ENCODE measurements at places on chromosomes 2 and 18.
A peak's percentile ranks its signal among the peaks of the same experiment; 100 is the strongest.

DNA sequence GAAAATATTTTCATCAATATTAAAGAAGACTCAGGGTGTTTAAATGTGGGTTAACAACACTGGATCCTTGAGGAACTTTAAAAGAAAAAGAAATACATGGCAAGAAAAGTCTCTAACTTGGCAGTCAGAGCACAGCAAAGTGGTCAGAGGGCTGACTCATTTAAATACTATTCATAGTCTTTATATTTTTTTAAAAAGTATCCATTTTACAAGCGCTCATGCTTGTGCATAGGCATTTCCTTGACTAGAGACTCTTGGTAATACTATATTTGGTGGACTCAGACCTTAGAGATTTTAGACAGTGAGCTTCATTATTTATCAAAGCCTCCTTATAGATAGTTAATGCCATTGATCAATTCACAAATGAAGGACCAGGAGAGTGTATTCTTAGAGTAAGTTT is 110.2 kb downstream of the ABCA12 start:
- no peaks in the 10 kb centered on the region for H3K27me3 ChIP-seq
- no peaks in the 10 kb centered on the region for H3K4me1 ChIP-seq
- H3K4me3 ChIP-seq, result no peak overlapping the region
- DNase-seq, result peak; percentile 48
- H3K36me3 ChIP-seq, result no peaks in the 10 kb centered on the region
- H3K27ac ChIP-seq, result no peak overlapping the region

DNA sequence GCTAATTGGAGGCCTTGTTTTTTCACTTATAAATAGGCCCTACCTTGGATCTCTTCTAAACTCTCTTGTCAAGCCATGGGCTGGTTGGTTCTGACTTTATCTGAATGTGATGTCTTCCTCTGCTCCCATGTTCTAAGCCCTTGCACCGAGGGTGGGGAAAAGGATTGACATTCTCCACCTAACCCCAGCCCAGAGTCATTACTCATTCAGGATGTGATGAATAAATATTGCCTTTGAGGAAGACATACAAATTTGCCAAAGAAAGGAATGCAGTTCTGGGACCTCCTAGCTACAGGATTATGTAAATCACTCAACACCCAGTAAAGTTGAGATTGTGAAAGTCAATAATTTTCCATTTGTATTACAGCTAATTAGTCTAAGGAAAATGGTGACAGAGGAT is 142.1 kb upstream of the LYPD6 start:
- no peak overlapping the region for H3K4me3 ChIP-seq
- no peaks in the 10 kb centered on the region for H3K27me3 ChIP-seq
- DNase-seq, result no peak
- H3K36me3 ChIP-seq, result no peaks in the 10 kb centered on the region
- H3K4me1 ChIP-seq, result no peaks in the 10 kb centered on the region

DNA sequence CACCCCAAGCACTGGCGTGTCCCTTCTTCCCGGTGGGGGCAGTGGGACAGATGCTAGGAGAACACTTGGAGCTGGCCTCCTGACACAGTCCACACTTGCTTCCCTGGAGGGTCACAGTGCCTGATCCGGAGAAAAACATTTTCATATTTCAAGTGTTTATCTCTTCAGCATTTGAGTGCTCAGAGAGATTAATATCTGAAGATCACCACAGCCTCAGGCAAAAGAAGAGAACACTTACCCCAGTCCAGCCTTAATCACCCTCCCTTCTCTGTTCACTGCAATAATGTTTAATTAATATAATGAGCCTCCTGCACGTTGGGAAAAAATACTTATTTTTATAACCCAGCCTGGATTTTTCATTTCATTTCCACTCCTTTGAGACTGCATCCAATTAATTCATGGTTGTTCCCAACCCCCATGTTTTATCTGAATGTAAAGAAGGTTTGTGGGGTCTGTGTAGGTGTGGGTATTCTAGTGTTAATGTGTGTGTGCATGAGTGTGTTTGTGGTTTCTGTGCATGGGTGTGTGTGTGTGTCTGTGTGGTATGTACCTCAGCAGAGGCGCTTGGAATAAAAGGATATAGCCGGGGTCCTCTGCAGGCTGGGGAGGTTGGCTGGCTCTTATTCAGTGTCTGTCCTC is 72.1 kb downstream of the NRP2 start:
- H3K36me3 ChIP-seq, result peaks cover 45% of the 10 kb centered on the region
- H3K4me1 ChIP-seq, result peaks cover 29% of the 10 kb centered on the region
- no peak overlapping the region for H3K4me3 ChIP-seq
- DNase-seq, result no peak
- H3K27me3 ChIP-seq, result no peaks in the 10 kb centered on the region

DNA sequence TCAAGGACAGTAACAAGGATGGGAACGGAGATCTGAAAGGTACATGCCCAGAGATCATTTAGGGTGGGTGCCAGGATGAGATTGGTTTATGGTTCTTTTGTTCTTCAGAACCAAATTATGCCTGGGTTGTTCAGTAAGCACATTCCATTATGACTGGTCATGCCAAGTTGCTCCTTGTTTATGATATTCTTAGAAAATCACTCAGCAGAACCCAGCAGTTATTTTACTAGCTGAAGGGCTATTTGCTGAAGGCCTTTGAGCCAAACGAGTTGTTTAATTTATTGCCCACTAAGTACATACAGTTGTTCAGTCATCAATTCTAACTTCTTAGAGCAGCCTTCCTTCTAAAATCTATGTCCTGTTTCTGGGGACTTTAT is 635 bp downstream of the SLC3A1 start:
- no peaks in the 10 kb centered on the region for H3K27me3 ChIP-seq
- no peak overlapping the region for H3K27ac ChIP-seq
- no peak overlapping the region for H3K4me3 ChIP-seq
- H3K4me1 ChIP-seq, result peaks cover 3% of the 10 kb centered on the region
- peak; percentile 36 for DNase-seq
- no peaks in the 10 kb centered on the region for H3K36me3 ChIP-seq

- no peak overlapping the region for H3K4me3 ChIP-seq
- DNase-seq, result no peak
- peaks cover 87% of the 10 kb centered on the region for H3K27me3 ChIP-seq
- H3K4me1 ChIP-seq, result no peaks in the 10 kb centered on the region
- no peaks in the 10 kb centered on the region for H3K36me3 ChIP-seq
Observed at GRCh38 chr2:232417489-232417888, 10.8 kb downstream of the ALPG start.
